Fibroblast of lung (primary cell): ENCODE measurements at places on chromosomes 7 and 10. TPM values are rescaled to one million over a fixed set of nuclear protein-coding genes. Genes with fewer than 3 reads are reported as not detected.

The HOXA7 gene
- 1.0 and 1.2 TPM in 2 replicates for total RNA-seq

The COL26A1 gene
- total RNA-seq, result not detected in 2 replicates

The KIAA1549 gene
- total RNA-seq, result 0.66 and 0.77 TPM in 2 replicates

The TEX47 gene
- total RNA-seq, result not detected in 2 replicates

GRCh38 chr7:101617451-101618206 is 11.5 kb downstream of the MYL10 start:
- DNase-seq, result no peak
- H3K36me3 ChIP-seq, result no peaks in the 10 kb centered on the region
- no peaks in the 10 kb centered on the region for H3K4me1 ChIP-seq

- no peaks in the 10 kb centered on the region for H3K4me1 ChIP-seq
- no peaks in the 10 kb centered on the region for H3K36me3 ChIP-seq
- no peaks in the 10 kb centered on the region for H3K27me3 ChIP-seq
- no peak overlapping the region for H3K27ac ChIP-seq
These were observed 192.3 kb downstream of the DNAJC1 start for GRCh38 chr10:21811245-21811585.

DNA sequence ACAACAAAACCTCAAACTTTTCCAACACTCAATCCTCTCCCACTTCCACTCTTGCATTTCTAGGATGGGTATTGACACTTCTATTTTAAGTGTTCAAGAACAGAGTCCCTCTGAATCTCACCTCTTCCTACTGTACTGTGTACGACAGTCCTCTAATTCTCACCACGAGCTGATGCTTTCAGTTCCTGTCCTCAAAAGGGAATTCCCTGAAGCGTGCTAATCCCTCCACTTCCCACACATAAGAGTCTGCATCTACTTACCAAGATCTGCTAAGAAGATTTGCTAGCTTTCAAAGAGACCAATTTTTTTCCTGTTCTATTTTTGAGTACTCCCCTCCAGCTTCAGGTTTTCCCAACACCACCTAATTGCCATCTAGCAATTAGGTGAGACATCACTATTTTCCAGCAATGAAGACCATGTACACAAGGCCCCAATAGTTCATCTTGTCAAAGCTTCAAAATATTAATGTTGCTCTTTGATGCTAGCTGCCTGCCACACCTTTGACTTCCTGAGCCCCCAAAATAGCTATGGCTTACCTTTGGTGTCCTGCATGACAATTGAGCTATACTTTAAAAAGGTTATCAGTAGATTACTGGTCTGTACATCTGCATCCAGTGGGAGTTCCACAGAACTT is 54.4 kb downstream of the ARMH3 start:
- no peaks in the 10 kb centered on the region for H3K36me3 ChIP-seq
- H3K27ac ChIP-seq, result no peak overlapping the region
- no peak overlapping the region for H3K4me3 ChIP-seq
- peak; percentile 9 for DNase-seq
- no peaks in the 10 kb centered on the region for H3K4me1 ChIP-seq
- H3K27me3 ChIP-seq, result no peaks in the 10 kb centered on the region
